C1 segment of cervical spinal cord (tissue), 14 donors: ENCODE measurements at places on chromosomes 5 and 9.

GRCh38 chr9:92722386-92723298 is 42.0 kb downstream of the BICD2 start:
- no peak for DNase-seq

- no peak for DNase-seq
These were observed 159.0 kb downstream of the HACD4 start for GRCh38 chr9:20872340-20872977.

DNA sequence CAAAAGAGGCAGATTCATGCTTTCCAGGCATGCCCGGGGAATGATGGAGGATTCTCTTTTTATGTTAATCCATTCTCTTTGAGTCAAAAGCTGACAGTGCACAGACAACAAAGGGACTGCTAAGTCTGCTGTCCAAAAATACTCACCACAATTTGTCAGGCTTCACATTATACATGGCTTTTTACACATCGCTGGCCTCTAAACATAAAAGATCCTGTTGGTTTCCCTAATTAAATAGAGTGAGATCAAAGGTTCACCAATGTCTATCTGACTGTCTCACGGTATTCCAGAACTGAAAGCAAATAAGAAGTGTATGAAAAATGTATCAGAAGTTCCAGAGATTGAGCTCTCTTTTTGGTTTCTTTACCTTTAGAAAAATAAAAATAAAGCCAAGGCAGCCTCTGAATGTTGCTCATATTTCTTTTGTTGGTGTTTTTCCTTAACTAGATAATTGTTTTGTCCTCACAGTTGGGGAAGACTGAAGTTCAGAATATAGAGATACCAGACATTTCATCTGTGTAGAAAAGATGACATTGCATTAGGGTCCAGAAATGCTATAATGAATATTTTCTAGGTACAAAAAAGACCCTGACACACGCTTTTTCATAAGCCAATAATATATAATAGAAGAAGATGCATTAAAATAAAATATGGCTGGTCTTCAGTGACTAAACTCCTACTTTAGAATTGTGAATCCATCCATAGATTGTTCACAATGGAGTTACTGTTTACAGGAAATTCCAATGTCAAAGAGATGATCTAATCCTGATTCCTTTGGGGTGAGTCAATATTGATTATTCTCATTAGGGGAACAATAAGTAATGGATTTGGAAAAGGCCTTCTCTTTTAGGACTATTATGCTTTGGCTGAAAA is 688.2 kb upstream of the CDH6 start:
- DNase-seq = no peak

GRCh38 chr9:91416096-91416712 is 7.4 kb downstream of the NFIL3 start:
- DNase-seq = no peak

DNA sequence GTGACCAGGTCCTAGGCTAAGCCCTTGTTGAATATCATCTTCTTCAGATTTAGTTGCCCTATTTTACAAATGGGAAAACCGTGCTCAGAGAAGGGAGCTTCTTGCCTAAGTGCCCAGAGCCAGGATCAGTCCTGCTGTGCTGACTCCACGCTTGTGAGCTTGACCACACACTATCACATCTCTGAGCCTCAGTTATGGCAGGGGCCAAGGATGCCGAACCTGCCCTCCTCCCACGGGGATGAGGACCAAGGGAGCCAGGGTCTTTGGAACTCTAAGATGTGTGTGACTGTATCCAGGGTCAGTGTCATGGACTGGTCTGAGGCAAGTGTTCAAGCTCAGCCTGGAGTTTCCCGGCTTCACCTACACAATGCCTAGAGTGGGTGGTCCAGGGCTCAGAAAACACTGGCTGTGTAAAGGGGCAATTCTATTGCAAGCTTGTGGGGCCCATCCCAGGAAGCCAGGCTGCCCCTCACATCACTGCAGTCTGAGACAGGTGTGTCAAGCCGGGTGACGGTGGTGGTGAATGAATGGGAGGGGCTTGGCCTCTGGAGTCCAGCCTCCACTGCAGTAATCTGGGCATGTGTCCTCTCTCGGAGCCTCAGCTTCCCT is 235.7 kb downstream of the PBX3 start:
- no peak for DNase-seq

DNA sequence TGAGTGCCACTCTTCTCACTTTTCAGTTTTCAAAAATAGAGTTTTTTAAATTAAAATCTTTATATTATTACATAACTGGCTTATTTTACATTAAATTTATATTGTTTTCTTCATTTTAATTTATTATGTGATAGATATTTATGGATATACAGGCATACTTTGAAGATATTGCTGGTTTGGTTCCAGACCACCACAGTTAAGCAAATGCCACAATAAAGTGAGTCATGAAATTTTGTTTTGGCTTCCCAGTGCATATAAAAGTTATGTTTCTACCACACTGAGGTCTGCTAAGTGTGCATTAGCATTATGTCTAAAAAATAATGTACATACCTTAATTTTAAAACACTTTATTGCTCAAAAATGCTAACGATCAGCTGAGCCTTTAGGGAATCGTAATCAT is 47.4 kb downstream of the NDUFS4 start:
- DNase-seq = no peak

DNA sequence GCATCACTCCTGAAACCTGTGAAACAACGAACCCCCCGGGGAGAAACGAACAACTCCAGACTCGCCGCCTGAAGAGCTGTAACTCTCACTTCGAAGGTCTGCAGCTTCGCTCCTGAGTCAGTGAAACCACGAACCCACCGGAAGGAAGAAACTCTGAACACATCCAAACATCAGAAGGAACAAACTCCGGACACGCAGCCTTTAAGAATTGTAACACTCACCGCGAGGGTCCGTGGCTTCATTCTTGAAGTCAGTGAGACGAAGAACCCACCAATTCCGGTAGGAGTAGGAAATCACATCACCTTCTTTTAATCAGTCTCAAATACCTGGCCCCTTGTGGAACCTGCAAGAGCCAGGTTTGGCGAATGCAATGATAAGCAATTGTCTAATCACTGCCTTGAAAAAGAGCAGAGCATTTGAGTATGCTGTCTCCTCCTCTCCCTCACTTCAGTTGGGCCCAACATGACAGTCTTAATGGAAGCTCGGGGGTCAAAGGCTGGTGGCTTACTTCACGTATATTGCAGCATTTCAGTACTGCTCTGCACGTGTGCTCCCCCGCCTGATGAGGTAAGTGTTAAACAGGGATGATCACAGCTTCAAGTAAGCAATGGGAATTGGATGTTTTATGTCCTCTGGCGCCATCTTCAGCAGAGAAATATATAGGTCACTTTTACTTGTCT is 473 bp downstream of the IRGM start:
- no peak for DNase-seq

GRCh38 chr5:161547406-161547737 is 847 bp upstream of the GABRB2 start:
- DNase-seq = no peak

DNA sequence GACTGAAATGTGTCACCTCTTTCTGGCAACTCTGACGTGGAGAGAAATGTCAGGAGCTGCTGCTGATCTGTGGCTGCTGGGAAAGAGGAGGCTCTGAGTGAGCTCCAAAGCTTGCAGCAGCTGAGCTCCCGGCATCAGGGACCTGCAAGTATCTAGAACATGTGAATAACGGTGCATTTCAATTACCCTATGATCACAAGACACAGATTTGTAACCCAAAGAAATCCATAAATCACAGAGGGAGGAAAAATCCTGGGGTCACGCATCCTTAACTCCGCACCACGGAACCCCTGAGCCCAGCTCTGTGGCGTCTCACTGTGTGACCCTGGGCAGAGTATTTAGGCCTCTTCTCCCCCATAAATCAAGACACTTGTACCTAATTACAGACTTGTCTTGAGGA is 139.8 kb downstream of the IRX2 start:
- DNase-seq = no peak

GRCh38 chr5:109455598-109456096 is 45.9 kb upstream of the PJA2 start:
- no peak for DNase-seq

DNA sequence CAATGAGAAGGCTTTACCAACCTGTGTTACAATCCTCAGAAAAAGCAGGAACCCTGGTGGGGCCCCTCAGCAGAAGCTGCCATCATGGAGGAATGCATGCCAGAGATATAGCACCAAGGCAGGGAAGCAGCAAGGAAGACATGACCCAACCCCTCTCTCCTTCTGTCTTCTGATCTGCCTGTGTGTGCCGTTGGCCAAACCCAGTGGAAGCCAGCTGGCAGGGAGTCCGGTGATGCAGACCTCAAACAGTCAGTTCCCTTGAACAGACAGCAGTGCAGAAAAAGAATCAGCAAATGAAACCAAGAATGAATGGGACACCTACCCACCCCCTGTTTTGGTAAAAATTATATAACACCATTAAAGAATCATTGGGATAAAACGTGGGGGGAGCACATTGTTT is 234.2 kb downstream of the ZNF608 start:
- DNase-seq = no peak

- DNase-seq = no peak
These were observed 138.2 kb upstream of the MINAR2 start for GRCh38 chr5:129609710-129610109.

GRCh38 chr5:141508798-141509611 is 20.1 kb downstream of the PCDHGC5 start:
- DNase-seq = no peak

DNA sequence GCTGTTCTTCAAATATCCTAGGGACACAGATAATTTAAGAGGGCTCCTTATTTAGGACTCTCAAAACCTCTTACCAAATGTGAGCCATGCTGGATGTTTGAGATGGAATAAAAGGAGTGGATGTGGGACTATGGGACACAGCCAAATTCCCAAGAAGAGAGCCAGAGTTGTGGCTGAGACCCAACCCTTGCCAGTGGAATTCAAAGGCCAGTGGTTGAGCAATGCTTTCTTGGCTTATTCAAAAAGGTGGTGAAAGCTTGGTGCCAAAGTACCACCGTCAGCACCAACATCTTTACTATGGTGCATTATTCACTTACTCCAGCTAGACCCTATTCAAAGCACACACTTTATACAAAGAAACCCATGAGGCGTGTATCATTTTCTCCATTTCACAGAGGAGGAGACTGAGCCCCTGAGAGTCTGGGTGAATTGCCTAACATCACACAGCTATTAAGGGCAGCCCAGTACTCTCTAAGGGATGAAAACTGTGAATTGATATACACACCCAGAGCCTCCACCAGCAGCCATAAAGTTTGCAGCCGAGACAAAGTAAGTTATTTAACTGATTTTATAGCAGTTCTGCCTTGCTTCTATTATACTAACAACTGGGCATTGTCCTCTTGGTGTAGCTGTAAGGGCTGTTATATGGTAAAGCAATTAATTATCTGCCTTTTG is 391.7 kb downstream of the ACTL7B start:
- DNase-seq = no peak

GRCh38 chr9:136578915-136579649 is 33.2 kb upstream of the NOTCH1 start:
- DNase-seq = no peak

DNA sequence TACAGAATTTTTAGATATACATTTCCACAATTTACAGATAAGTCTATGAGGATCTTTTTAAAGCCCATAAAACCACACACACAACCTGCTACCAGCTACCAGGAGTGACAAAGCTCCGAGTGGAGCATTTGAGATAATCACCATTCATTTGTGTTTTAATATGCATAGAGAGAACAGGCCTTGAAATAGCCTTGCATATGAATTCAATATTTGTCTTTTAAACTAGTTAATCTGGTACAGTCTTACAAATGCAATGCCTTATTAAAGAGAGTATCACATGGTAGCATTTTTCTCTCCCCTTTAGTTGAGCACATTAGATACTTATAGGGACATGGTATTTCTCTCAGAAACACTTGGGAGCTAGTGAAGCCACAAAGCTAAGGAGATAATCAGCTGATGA is 49.1 kb downstream of the SEMA5A start:
- no peak for DNase-seq

DNA sequence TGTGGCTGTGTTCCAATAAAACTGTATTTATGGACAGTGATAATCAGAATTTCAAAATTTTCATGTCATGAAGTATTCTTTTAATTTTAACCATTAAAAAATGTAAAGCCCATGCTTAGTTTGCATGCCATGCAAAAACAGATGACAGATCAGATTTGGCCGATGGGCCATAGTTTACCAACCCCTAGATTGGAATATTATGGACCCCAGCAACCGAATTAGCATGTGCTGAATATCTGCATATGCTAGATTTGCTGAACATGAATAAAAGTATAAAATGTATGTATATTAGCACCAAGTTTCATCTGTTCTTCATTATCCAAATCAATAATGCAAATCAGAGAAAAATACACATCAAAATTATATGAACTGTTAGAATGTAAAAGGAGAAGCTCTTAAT is 158.5 kb upstream of the PPP1R2B start:
- DNase-seq = no peak

- DNase-seq = no peak
These were observed 16.9 kb downstream of the PDGFRB start for GRCh38 chr5:150138551-150139265.

GRCh38 chr5:59724482-59725391 is 168.8 kb downstream of the PDE4D start:
- no peak for DNase-seq

- no peak for DNase-seq
These were observed 105.9 kb downstream of the PLK2 start for GRCh38 chr5:58353992-58354391.

- no peak for DNase-seq
These were observed 38.4 kb downstream of the HRH2 start for GRCh38 chr5:175696139-175696854.

- no peak for DNase-seq
These were observed 181.9 kb downstream of the TMEM232 start for GRCh38 chr5:110544603-110545002.
